ENCODE measurements at places on chromosomes 5 and 9.

- DNase-seq = no peak
Measured at GRCh38 chr9:108234811-108235210, 621.0 kb downstream of the ACTL7B start.

GRCh38 chr9:116153765-116154333, at the start of gene PAPPA:
TSS of gene PAPPA (plus strand) at chr9:116153791. CDS start at chr9:116154173, 382 bp downstream.
- DNase-seq = no peak

DNA sequence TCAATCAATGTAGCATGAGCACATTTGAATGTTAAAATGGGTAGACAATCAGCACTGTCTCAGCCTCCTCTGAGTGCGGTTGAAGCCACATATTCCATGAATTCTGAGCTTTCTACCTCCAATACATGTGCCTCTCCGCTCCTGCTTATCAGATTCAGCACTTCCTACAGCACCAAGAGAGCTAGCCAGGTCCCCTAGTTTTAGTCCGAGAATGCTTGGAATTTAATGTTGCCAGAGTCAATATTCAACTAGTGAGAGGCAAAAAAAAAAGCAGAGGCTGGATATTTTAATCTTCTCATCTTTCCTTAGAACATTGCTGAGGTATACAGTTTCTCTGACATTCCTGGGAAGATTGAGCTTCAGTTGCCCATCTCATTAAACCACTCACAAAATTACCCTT, 1979.1 kb upstream of the CDH9 start:
- DNase-seq = no peak

DNA sequence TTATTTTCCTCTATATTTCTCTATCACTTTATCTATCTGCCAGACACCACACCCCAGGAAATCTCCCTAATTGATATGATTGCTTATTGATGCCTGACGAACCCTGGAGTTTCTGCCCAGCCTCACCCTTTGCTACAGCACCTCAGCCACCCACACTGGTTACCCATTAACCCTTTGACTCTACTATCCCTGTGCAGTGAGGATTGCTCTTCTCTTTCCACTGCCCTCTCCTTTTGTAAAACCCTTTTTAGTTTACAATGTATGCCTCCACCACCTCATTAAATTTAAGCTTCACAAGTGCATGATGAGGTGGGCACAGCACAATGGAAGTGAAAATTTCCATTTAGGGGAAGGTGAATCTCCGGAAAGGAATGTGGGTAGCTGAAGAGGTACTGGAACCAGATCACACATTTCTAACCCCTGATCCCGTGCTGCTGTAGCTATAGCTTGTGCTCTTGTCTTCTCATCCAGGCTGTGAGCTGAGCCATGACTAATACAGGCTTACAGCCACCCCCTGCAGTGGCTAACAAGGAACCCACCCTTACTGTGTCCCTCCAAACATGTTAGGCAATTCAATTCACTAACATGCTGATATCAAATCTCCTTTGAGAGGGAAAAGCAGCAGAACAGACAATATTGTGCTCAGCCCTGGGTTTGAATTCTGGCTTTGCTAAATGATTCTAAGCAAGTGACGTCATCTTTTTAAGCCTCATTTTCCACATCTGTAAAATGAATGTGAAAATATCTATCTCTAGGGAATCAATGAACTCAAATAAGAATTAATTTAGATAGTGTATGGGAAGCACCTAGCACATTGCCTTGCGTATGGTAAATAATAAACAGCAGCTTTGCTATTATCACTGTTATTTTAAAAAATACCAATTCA, 186.9 kb upstream of the TRIM32 start:
- no peak for DNase-seq

- no peak for DNase-seq
Measured at GRCh38 chr5:180084638-180085561, 13.3 kb upstream of the RNF130 start.

DNA sequence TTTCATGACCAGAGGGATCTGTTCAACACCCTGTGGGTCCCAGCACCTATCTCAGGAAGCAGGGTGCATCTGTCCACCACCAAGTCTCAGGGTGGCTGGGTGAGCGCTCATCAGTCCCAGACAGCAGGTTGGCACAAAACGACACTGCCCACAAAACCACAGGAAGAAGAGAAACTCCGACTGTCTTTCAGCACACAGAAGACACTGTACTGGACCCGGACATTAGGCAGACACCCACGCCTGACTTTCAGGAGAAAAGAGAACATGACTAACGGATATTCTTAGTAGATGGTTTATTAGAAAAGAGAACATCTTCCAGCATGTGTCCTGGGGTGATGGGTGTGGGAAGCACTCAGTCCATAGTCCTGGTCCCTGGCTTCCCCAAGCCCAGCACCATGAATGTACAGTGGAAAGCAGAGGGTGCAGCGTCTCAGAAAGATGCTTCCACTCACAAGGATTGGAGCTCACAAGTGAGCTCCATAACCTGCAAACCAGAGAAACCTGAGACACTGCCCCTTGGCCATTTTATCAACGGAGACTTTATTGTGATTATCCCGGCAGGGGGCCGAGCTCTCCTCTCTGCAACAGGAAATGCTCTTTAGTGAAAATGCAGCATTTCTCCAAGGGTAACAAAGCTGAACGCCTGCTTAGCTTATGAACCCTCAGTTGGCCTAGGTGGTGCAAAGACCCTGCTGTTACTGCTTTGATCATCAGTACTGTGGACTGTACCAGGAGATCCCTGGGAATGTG, 35.8 kb upstream of the LCP2 start:
- DNase-seq = no peak

DNA sequence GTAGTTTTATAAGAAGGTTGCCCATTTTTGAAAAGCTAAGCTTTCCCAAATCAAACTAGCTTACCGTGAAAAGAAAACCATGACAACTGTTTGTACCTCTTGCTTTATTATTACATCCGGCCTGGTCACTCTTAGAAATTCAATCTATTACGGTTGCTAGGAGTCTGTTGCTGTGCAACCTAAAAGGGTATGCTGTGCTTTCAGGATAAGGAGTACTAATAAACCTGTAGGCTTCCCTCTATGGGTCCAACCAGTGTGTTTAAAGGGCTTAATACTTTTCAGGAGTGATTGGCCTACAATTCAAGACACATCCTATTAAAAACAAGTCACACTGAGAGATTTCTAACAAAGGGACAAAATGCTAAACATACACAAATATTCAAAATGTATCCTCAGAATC, 27.1 kb downstream of the RFX3 start:
- peak; percentile 14 for DNase-seq
